ENCODE measurements at places on chromosomes 6 and 20.

- DNase-seq = no peak
Measured at GRCh38 chr6:14174226-14174625, 56.7 kb downstream of the CD83 start.

- no peak for DNase-seq
Measured at GRCh38 chr6:144844596-144844995, 559.5 kb downstream of the UTRN start.

GRCh38 chr6:107820338-107821261 is 3.5 kb downstream of the SCML4 start:
- DNase-seq = no peak

DNA sequence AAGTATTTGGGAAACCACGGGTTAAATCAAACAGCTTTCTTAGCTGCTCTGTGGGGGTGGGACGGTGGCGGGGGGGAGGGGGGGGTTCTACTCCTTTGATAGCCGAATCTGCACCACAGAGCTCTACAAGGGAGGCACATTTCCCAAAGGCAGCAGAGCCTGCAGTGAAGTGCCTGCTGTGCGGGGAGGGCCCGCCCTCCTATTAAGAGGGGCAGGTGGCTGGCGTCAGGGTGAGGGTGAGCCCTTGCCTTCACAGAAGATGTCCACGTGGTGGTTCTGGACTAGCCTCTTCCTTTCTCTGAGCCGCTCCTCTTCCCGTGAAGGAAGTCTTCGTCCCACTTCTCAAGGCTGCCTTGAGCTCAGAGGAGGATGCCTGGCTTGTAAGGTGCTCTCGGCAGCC is 174.9 kb upstream of the THBS2 start:
- DNase-seq = no peak

- DNase-seq = no peak
Measured at GRCh38 chr20:55615818-55616217, 389.5 kb downstream of the CBLN4 start.

DNA sequence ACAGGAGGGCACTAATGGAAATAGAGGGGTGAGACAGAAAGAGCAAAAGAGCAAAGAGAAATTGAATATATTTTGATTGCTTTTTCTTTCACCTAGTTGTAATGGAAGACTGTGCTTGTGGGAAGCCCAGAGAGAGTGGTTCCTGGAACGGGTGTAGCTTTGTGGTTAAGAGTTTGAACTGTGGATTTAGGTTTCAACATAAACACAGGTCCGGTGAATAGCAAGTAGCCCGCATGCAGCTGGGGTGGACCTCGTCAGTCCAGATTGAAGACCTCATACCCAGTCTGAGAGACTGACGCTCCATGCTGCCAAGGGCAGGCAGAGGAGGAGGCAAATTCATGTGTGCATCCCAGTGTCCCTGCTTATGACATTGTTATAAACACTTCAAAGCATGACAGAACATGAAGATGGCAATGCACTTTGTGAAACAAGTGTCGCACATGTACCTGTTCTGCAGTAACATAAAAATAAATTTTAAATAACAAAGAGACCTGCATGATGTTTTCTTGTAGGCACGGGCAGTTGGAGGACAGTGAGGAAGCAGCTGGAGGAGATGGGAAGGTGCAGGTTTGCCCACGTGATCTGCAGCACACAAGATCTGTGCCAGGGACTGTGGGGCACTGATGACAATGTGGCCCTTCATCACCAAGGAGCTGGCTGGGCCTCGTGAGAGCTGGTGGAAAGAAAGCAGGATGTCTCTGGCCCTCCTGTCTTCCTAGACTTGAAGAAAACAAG is 220.5 kb upstream of the SSTR4 start:
- no peak for DNase-seq

GRCh38 chr6:137661601-137662000 is 167.4 kb upstream of the OLIG3 start:
- no peak for DNase-seq

GRCh38 chr6:126064748-126065401 is 78.5 kb downstream of the TRMT11 start:
- no peak for DNase-seq

DNA sequence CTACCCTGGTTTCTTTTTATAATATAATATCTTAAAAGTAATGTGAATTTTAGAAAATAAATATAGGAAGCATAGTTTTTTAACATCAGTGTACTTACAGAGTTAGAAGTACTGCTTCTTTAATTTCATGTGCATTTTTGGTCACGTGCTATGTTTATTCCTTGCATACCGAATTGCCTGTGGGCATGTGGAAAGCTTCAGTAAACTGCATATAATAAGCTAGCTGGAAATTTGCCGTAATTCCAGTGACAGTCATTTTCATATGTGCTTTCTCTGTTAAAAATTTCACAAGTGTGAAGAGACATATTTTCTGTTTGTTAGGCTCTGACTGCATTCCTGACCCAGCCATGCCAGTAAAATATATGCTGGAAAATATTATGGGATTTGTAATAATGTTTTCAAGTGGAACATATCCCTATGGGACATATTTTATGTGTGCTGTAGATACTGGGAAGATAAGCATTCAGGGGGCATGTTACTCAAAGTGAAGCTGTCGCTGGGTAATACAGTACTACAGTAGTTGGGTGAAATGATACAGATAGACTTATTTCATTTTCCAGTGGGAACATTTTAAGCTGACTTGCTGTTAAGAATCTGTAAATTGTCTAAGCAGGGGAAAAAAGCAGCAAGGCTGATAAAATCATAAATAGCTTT is 616.7 kb downstream of the FRK start:
- no peak for DNase-seq

DNA sequence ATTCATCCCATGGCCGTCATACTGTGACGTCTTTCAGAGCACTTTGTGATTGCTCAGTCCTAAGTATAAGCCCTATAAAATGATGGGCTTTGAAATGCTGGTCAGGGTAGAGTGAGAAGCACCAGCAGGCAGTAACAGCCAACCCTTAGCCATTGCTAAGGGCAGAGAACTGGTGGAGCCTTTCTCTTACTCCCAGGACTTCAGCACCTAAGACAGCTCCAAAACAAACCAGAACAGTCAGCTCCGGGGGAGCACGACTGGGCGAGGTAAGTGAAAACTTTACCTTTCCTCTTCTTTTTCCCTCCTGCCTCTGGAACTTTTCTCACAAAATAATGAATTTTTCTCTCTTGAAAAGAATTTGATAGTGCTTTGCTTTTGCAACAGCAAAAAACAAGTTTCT is at the start of gene VIP:
Gene VIP, plus strand, starts transcription at position 104 of the 400 bp plus-strand sequence. CDS start 1,381 bp downstream, outside the sequence.
- no peak for DNase-seq

DNA sequence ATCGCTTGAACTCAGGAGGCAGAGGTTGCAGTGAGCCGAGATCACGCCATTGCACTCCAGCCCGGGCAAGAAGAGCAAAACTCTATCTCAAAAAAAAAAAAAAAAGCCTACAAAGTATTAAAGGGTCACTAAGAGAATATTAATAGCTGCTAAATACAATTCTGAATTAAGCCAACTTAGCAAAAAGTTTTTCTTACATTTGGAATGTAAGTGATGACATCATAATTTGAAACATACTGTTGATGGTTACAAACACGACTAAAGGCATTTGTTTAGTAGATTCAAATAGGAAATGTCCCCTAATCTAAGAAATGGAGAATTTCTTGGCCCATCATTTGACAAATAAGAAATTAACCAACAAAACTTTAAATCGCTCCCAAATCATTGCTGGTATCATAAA is 282.8 kb downstream of the RNGTT start:
- no peak for DNase-seq

- no peak for DNase-seq
Measured at GRCh38 chr20:37358366-37359150, 12.6 kb downstream of the SRC start.

DNA sequence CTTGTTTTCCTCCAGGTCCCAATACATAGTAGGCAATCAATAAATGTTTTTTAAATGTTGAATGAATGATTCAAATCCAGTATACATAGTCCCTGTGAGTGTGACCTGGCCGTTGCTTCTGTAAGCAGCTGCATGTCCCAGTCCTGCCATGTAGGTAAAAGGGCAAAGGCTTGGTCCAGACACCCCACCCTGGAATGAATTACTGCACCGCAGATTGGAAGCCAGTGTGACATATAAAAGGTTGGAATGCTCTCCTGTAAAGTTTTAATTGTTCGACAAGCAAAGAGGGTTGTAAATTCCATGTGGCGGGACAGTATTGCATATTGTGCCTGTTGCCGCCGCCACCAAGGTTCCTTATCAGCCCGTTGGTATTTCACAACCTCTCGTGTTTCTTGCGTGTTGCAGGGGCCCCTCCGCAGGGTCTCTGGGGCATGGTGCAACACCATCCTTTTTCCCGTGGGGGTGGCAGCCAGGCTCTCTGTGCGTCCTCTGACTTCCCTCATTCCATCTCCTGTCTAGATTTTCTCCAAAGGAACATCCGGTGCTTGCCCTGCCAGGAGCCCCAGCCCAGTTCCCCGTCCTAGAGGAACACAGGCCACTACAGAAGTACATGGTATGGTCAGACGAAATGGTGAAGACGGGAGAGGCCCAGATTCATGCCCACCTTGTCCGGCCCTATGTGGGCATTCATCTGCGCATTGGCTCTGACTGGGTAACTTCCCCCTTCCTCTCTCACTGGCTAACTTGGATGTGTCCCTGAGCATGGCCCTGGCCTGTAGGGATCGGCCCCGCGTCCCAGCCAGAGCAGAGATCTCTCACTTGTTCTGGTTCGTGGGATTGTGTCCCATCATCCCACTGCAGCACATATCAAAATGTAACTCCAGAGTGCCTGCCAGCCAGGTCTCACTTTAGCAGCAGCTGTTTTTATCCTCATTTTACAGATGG is 20.3 kb downstream of the POFUT1 start:
- no peak for DNase-seq

DNA sequence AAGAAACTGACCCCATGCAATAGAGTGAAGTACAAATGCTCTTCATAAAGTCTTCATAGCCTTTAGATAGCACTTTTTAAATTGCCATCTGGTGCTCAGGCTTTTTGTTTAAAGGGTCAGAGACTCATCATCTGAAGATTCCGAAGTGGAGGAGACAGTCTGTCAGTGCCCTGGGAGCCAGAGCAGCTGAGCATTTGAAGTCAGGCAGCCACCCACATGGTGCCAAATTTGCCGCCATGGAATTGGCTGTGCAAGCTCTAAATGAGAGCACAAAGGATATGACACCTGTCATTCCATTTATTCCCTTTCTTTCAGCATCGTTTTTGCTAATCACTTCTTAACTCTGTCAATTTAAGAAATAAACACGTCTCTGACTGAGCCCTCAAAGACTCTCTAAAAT is 32.8 kb upstream of the CEP162 start:
- no peak for DNase-seq

DNA sequence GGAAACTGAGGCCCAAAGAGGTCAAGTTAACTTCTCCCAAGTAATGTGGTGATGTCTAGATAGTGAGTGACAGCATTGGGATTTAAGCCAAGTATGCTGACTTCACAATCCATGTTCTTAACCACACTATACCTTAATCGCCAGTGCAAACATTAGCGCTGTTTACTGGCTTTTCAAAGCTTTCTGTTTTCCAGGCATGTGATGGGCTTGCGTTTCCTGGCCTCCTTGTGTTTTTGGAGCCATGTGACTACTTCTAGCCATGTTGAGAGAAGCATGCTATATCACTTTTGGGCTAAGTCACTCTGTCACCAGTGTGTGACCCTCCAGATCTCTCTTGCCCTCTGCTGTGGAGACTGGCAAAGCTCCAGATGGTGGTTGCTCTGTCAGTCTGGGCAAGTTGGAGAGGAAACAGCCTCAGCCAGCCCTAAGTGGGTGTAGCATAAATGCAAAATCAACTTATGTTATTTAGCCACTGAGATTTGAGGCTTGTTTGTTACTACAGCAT is 76.9 kb downstream of the ANKRD6 start:
- no peak for DNase-seq

- no peak for DNase-seq
Measured at GRCh38 chr6:51495610-51496396, 591.6 kb downstream of the PKHD1 start.

DNA sequence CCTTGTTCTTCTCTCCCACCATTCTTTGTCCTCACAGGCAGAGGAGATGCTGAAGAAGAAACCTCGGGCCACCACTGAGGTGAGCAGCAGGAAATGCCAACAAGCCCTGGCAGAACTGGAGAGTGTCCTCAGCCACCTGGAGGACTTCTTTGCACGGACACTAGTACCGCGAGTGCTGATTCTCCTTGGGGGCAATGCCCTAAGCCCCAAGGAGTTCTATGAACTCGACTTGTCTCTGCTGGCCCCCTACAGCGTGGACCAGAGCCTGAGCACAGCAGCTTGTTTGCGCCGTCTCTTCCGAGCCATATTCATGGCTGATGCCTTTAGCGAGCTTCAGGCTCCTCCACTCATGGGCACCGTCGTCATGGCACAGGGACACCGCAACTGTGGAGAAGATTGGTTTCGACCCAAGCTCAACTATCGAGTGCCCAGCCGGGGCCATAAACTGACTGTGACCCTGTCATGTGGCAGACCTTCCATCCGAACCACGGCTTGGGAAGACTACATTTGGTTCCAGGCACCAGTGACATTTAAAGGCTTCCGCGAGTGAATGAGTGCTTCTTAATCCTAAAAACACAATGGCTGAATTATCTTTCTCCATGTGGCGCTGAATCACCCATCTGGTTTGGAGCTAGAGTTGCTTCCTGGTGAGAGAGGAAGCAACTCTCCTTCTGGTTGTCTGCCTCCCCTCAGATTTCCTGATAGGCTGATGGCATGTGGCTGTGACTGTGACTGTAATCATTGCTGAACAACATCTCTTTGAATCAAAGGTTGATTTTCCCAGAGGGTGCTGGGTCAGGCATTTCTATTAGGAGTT is 4.6 kb downstream of the MAD2L1BP start:
- DNase-seq = no peak

DNA sequence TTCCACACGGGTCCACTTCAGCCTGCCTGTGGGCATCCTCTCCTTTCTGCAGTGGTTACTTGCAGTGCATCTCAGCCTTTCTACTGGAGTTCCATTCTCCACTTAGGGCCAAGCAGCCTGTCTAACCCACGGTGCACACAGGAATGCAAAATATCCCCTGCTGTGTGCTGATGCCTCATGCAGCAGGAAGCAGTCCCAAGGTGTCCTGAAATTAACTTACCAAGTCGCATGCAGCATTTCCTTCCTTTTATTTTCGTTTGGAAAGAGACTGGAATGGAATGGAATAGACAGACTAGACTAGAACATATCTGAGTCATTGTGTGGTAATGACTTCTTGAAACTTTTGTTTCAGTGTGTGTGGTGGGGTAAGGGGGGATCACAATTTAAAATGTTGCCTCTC is 25.9 kb upstream of the FOXQ1 start:
- no peak for DNase-seq

DNA sequence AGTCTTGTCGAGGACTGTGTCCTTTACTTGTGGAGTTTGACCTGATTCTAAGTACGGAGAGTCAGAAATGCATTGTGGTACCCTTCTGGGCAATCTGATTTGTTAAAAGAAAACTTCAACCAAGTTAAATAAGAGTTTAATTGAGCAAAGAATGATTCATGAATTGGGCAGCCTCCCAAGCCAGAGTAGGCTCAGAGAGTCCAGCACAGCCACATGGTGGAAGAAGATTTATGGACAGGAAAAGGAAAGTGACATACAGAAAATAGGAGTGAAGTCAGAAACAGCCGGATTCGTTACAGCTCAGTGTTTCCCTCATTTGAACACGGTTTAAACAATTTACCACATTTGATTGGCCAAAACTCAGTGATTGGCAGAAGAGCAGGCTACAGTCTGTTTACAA is 329.2 kb downstream of the DHX35 start:
- no peak for DNase-seq

All from stimulated activated effector memory CD8-positive, alpha-beta T cell treated with anti-CD3 and anti-CD28 coated beads, Interleukin-12 subunit alpha, Interleukin-12 subunit beta, amount 100 ng/mL, for 72 hours (primary cell).